ENCODE measurements at places on chromosomes 13 and 19. TPM values are rescaled to one million over a fixed set of nuclear protein-coding genes. Genes with fewer than 3 reads are reported as not detected.

DNA sequence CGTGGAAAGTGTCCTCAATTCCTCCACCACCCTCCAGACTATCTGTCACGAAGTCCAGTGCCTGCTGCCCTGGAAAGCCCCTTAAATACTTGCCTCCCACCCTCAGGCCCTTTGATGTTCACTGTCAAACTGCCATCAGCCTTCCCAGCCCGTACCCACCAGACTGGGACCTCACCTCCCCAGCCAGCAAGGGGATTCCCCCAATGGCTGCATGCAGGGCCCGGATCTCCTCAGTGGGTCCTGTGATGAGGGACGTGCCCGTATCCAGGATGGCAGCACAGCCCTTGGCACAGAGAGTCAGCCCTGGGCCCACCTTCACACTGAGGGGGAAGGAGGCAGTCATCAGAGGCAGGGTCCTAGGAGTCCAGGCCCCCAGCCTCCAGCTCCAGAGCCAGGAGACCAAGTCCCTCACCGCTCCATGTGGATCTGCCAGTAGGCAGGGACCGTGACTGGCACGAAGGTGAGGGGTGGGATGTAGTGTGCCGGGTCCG is 6.1 kb downstream of the NAPSA start:
- H3K4me1 ChIP-seq, result no peaks in the 10 kb centered on the region
- no peaks in the 10 kb centered on the region for H3K36me3 ChIP-seq
- H3K27me3 ChIP-seq, result no peaks in the 10 kb centered on the region

- no peak overlapping the region for H3K4me3 ChIP-seq
- peaks cover 17% of the 10 kb centered on the region for H3K4me1 ChIP-seq
- no peaks in the 10 kb centered on the region for H3K36me3 ChIP-seq
- H3K27me3 ChIP-seq, result no peaks in the 10 kb centered on the region
- peak; percentile 79 for DNase-seq
Observed at GRCh38 chr19:13181747-13182388, 31.7 kb downstream of the IER2 start.

CEACAM3 gene
- 0.82 TPM for total RNA-seq

CYP2A7 gene
- not detected for total RNA-seq
